Muscle of back (tissue), 13 donors: ENCODE measurements at places on chromosomes 2 and 18. TPM values are rescaled to one million over a fixed set of nuclear protein-coding genes. Genes with fewer than 3 reads are reported as not detected.

SP5 gene
- 7.1 TPM for polyA plus RNA-seq

UNC50 gene
- 24.9 TPM for polyA plus RNA-seq

FBXO15 gene
- 0.60 TPM for polyA plus RNA-seq

CTDSP1 gene
- polyA plus RNA-seq, result 84.5 TPM

RRM2 gene
- polyA plus RNA-seq, result 32.5 TPM

TNFAIP6 gene
- polyA plus RNA-seq, result 16.0 TPM

CCL20 gene
- 5.8 TPM for polyA plus RNA-seq

- DNase-seq, result no peak
Measured at GRCh38 chr2:49371128-49371701, 216.9 kb upstream of the FSHR start.

GRCh38 chr2:176466918-176467452 is 197.7 kb downstream of the MTX2 start:
- DNase-seq, result no peak

- no peak for DNase-seq
Measured at GRCh38 chr2:232556426-232556825, 5.9 kb downstream of the EIF4E2 start.

- no peak for DNase-seq
Measured at GRCh38 chr2:101125808-101126207, 25.4 kb downstream of the TBC1D8 start.

GRCh38 chr2:100767810-100768806 is 51.8 kb upstream of the NPAS2 start:
- DNase-seq, result no peak

- DNase-seq, result no peak
Measured at GRCh38 chr18:6564950-6565814, 150.5 kb upstream of the L3MBTL4 start.

GRCh38 chr2:21793461-21793860 is 669.7 kb downstream of the TDRD15 start:
- no peak for DNase-seq
